ENCODE measurements at places on chromosomes 12 and 14. TPM values are rescaled to one million over a fixed set of nuclear protein-coding genes. Genes with fewer than 3 reads are reported as not detected.

DNA sequence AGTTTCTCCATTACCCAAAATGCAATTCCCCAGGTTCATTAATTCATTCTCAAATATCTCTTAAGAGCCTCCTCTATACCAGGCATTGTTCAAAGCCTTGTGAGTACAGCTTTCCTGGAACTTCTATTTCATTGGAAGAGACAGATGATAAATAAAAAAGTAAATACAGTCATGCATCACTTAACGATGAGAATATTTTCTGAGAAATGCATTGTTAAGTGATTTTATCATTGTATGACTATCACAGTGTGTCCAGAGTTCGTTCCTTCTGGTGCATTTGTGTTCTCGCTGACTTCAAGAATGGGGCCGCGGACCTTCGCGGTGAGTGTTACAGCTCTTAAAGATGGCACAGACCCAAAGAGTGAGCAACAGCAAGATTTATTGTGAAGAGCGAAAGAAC, 66.0 kb downstream of the ANO4 start:
- no peaks in the 10 kb centered on the region for H3K36me3 ChIP-seq
- H3K27ac ChIP-seq, result no peak overlapping the region
- no peak for DNase-seq
- H3K4me1 ChIP-seq, result no peaks in the 10 kb centered on the region
- no peak overlapping the region for H3K4me3 ChIP-seq

- no peak for DNase-seq
- no peaks in the 10 kb centered on the region for H3K4me1 ChIP-seq
- no peak overlapping the region for H3K4me3 ChIP-seq
- no peaks in the 10 kb centered on the region for H3K36me3 ChIP-seq
- no peak overlapping the region for H3K27ac ChIP-seq
These were observed 259.6 kb upstream of the ATP2B1 start for GRCh38 chr12:89968151-89968700.

DNA sequence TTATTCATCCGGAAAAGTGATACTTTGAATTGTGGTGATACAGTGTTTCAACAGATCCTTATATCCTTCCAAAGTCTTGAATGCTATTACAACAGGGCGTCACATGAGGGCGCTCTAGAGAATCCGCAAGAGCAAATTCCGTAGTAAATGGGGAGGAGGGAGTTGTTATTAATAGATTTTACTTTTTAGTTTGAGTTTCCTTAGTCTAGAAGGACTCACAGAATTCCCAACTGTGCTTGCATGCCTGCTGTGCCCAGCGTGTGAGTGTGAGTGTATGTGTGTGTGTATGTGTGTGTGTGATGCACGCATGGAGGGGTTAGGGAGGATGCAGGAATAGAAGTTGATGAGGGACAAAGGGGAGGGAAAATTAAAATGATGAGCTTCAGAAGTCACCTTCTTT, 375.3 kb downstream of the C12orf75 start:
- H3K27ac ChIP-seq, result peak overlapping the region; percentile 28
- no peak overlapping the region for H3K4me3 ChIP-seq
- peak; percentile 71 for DNase-seq
- H3K4me1 ChIP-seq, result peaks cover 12% of the 10 kb centered on the region
- no peaks in the 10 kb centered on the region for H3K36me3 ChIP-seq

DNA sequence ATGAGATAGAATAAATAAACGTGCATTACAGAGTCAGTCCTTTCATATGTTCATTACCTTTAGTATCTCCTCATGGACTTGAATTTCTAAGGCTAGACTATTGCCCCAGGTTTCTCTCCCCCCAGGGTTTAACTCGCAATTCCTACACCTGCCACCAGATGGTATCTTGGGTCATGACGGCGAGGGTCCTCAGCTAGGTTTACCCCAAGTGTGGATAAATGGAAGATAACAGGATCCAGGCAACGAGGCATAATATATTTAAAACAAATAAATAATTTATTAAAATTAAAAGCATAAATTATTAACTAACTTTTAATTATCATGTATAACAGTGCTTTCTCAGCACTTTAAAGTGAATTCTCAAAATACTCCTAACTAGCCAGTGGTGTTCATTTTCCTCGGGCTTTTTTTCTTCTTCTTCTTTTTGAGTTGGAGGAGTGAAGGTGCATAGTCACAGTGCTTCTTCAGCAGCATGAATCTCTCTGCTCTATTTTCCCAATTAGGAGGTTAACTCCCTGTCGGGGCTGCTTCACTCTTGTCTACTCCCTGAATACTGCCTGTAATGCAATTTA, 243.5 kb upstream of the CAND1 start:
- H3K36me3 ChIP-seq, result no peaks in the 10 kb centered on the region
- H3K27me3 ChIP-seq, result no peaks in the 10 kb centered on the region
- no peak overlapping the region for H3K27ac ChIP-seq
- no peak overlapping the region for H3K4me3 ChIP-seq
- DNase-seq, result no peak
- no peaks in the 10 kb centered on the region for H3K4me1 ChIP-seq

DNA sequence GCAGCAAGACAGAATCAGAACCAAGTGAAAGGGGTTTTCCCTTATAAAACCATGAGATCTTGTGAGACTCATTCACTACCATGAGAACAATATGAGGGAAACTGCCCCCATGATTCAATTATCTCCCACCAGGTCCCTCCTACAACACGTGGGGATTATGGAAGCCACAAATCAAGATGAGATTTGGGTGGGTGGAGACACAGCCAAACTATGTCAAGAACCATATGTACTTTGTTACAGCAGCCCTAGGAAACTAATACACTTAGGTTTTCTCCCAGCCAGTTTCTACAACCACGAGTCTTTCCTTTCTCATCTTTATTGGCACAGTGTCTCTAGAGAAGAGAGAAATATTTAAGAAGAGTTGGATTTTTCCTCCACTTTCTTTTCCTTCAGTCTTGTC, 72.6 kb downstream of the BTG1 start:
- no peaks in the 10 kb centered on the region for H3K27me3 ChIP-seq
- no peak overlapping the region for H3K4me3 ChIP-seq
- no peaks in the 10 kb centered on the region for H3K36me3 ChIP-seq

DNA sequence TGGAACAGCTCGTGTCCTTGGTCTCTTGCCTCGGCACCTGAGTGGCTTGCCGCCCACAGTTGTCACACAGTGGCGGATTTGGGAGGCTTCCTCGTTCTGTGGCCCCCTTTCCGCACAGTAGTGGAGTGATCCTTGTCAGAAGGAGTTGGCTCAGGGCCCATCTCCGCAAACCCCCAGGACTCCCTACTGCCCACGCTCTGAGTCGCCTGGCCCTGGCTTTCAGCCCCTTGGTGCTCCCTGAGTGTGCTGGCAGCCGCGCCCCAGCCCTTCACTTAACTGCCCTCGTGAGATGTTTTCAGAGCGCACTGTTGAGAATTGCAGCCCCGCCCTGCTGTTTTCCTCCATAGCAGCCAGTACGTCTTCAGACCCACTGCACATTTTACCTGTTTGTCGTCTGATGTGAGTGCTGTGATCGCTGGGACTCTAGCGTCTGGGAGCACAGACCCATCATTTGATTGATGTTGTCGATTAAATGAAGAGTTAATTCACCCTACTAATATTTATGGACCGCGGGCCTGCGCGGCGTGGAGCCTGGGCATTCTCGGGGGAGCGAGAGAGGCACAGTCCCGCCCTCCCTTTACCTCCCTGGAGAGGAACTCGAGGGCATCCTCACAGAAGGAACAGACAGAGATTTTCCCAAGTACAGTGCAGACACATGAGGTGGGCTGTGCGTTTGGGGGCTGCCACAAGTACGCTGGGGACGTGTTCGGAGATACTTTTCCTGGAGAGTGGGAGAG, 91.8 kb downstream of the DDX51 start:
- no peaks in the 10 kb centered on the region for H3K27me3 ChIP-seq
- no peak overlapping the region for H3K4me3 ChIP-seq
- no peak for DNase-seq
- peaks cover 83% of the 10 kb centered on the region for H3K36me3 ChIP-seq
- H3K27ac ChIP-seq, result no peak overlapping the region

DNA sequence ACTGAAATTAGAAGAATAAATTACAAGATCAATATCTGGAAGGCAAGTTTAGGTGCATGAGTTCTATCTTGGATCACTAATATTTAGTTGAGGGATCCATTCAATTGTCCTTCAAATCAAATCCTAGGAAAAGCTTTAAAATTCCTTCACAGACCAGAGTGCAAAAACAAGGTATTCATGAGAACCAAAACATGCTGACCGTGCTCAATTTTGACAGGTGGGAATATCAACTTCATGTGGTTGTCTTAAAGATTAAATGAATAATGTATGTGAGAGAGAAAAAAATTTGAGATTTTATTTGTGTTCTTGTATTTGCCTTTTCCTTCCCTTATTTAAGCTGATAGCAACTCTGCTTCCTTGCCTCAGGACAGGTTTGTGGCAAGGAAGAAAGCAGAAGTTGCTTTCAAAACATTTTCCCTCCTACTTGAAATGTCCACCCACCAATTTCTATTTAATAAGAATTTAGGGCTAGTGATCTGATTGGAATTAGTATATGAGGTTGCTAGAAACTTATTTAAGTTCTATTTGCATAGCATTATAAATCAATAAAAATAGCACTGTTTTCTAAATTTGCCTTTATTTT, 4.9 kb upstream of the PPP1R12A start:
- no peak for DNase-seq
- H3K27ac ChIP-seq, result no peak overlapping the region
- no peaks in the 10 kb centered on the region for H3K36me3 ChIP-seq

DNA sequence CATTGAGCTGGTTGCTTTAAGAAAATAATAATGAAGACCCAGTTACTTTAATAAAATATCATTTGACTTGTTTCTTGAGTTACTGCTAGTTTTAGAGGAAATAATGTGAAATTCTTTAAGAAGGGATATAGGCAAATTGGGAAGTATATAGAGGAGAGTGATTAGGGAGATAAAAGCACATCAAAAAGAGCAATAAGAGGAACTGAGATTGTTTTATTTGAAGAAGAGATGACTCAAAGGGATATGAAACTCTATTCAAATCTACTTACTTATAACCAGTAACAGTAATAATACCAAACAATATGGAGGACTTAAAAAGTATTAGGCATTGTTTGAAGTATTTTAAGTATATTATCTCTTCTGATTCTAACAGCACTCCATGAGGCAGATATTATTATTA, 37.1 kb downstream of the LRRK2 start:
- no peaks in the 10 kb centered on the region for H3K27me3 ChIP-seq
- peaks cover 7% of the 10 kb centered on the region for H3K36me3 ChIP-seq
- no peaks in the 10 kb centered on the region for H3K4me1 ChIP-seq

DNA sequence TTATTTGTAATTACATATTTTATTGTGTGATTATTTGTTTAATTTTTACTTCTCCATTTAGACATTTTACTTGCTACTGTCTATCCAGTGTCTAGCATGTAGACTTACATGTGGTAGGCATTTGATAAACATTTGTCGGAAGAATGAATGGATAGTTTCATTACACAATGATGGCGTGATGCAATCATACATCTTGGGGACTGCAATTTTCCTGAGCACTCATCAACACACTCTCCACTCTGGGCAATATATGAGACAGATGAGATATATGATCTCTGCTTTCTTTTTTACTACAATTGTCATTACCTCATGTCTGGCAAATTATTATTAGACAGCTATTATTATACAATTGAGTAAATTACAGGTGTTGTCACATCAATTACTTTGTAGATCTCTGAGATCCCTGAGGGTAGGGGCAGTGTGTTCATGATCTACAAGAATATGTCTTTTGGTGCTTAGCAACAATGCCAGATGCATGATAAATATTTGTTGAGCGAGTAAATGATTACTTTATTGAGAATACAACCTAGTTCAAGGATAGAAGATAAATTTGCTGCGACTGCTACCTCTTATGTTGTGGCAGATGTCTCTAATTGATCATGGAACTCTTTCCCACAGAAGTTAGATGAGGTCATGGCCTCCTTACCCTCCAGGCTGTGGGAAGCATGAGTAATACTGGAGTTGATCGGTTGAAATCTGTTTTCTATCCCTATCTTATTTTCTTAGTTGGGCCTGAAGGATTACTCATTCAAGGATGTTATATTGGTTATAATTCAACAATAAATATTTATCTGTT, 416.0 kb downstream of the LRIG3 start:
- no peaks in the 10 kb centered on the region for H3K4me1 ChIP-seq
- no peak overlapping the region for H3K4me3 ChIP-seq
- H3K27me3 ChIP-seq, result no peaks in the 10 kb centered on the region
- no peak for DNase-seq
- no peaks in the 10 kb centered on the region for H3K36me3 ChIP-seq
- no peak overlapping the region for H3K27ac ChIP-seq

DNA sequence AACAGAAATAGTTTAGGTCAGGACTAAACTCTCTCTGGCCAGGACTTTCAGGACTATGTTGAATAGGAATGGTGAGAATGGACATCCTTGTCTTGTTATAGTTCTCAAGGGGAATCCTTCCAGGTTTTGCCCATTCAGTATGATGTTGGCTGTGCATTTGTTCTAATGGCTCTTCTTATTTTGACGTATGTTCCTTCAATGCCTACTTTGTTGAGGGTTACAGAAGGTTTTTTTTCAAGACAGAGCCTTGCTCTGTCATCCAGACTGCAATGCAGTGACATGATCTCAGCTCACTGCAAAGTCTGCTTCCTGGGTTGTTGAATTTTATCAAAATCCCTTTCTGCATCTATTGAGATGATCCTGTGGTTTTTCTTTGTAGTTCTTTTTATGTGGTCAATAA, 79.5 kb upstream of the NID2 start:
- H3K4me3 ChIP-seq, result no peak overlapping the region
- no peaks in the 10 kb centered on the region for H3K4me1 ChIP-seq
- no peak for DNase-seq
- H3K27me3 ChIP-seq, result no peaks in the 10 kb centered on the region

DNA sequence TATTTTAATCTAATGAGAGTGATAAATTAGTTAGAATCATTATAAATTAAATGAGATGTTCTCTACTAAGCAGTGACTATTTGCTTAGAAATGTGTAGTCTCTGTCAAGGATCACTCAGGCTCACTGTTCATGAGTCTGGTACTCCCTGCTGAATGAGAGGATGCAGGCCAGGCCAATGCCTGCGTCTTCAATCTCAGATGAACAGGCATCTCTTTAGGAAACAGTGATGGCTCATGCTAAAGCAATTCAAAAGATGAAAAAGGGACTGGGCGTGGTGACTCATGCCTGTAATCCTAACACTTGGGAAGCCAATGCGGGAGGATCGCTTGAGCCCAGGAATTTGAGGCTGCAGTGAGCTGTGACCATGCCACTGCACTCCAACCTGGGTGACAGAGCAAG, 106.8 kb downstream of the ZFC3H1 start:
- H3K27me3 ChIP-seq, result no peaks in the 10 kb centered on the region
- DNase-seq, result no peak
- H3K4me1 ChIP-seq, result no peaks in the 10 kb centered on the region
- no peak overlapping the region for H3K4me3 ChIP-seq
- H3K27ac ChIP-seq, result no peak overlapping the region

GRCh38 chr12:88111074-88111652, 30.7 kb downstream of the CEP290 start:
- H3K4me1 ChIP-seq, result no peaks in the 10 kb centered on the region
- H3K4me3 ChIP-seq, result no peak overlapping the region
- no peak overlapping the region for H3K27ac ChIP-seq
- no peaks in the 10 kb centered on the region for H3K27me3 ChIP-seq
- DNase-seq, result no peak
- H3K36me3 ChIP-seq, result peaks cover 39% of the 10 kb centered on the region

The ACVRL1 gene
- total RNA-seq, result 48.1 TPM

The TAS2R50 gene
- total RNA-seq, result not detected

The TDRD9 gene
- 20.8 TPM for total RNA-seq

The HOXC5 gene
- total RNA-seq, result not detected

The PTPRO gene
- 0.30 TPM for total RNA-seq

The IL22 gene
- total RNA-seq, result not detected
